Testis (tissue), 5 donors: ENCODE measurements at places on chromosomes 3 and 15.

DNA sequence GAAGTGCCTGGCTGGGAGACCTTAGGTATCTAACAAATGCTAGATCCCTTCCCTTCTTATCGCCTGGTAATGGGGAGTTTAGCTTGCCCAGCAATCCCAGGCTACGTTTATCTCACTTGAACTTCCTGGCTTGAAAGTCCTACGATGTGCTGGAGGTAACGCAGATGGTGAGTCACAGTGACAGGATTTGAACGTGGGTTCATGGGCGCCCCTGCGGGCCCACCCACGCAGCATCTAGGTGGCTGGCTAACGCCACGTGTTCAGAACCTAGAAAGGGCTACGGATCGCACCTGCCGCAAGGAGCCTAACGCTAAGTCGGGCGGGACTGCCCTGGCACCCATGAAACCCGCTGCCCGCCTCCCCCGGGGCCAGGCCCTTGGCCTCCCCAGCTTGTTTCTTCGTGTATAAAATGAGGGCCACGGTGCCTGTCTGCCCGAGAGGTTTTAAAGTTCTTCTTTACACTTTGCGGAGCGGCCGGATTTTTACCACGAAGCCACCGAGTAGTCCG, 600 bp upstream of the USP3 start:
- peak; percentile 63 for DNase-seq

DNA sequence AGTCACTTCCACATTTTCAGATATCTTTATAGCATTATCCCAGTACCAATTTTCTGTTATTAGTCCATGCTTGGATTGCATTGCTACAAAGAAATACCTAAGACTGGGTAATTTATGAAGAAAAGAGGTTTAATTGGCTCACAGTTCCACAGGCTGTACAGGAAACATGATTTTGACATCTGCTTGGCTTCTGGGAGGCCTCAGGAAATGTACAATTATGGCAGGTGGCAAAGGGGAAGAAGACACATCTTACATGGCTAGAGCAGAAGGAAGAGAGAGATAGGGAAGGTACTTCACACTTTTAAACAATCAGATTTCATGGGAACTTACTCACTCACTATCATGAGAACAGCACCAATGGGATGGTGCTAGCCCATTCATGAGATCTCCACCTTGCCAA, 172.3 kb upstream of the GPR149 start:
- DNase-seq, result no peak

DNA sequence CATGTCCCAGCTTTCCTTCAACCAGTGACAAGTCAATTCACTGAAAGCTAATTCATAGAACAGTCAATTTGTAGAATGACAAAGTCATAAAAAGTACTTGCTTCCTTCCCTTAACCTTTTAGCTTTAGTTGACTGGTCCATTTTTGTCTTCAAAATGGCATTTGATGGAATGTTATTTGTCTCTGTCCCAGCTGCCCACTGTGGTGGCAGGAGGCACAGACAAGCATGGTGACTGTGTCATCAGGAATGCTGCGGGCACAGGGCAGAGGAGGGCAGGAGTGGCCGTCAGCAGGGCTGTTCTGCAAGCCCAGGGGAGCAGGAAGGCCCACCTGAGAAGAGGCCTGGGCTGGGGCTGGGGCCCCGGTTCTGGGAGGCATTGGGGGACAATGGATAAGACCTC, 10.0 kb downstream of the IQSEC1 start:
- DNase-seq, result no peak

GRCh38 chr3:76812649-76813242, 227.2 kb upstream of the ROBO2 start:
- DNase-seq, result no peak

- DNase-seq, result no peak
Measured at GRCh38 chr3:117666812-117667211, 957.2 kb downstream of the TUSC7 start.

DNA sequence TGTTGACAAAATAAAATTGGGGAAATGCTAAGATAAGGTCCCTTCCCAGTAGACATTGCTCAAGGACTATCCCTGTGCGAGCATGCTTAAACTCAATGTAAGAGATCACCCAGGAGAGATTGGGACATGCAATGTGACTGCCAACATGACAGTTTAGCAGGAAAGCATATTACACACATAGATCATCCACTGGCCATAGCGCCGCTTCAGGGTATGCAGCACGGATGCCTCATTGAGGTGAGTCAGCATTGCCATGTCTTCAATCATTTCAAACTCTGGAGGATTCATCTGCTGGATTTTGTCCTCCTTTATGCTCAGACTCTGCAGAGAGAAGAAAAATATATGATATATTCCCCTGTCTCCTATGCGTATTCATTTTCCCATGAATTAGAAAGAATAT, 8.9 kb downstream of the MYH15 start:
- DNase-seq, result no peak

DNA sequence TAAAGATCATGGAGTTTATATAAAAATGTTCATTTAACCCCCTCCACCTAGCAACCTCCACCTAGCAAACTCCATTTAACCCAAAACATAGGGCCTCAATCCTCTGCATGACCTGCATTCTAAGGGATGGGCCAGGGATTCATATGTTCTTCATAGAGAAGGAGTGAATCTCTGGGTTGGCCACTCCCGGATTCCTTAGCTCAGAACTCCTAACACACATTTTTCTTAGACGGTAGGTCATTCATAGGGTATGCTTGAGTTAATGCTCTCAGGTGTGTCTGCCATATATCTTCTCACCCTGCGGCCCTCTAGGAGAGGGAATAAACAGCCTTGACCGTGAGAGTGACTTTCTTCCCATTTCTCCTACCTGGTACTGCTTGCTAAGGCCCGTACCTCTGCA, 102.0 kb upstream of the IGSF10 start:
- DNase-seq, result no peak

DNA sequence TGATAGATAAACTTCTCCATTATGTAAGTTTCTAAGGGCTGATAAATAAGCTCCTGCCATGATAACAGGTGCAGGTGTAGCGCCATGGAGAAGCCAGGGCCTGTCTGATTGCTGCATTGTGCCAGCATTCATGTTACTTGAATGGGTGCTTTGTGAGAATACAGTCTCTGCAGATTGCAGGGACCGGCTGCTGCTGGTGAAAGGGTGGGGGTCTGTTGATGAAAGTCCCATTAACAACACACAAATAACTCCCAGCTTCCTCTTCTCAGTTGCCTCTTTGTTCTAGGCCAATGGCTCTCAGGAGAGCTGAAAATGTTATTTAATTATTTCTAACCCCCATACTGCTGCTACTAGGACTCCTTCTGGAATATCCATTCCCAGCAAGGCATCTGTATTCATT, 77.2 kb downstream of the RTP4 start:
- no peak for DNase-seq

GRCh38 chr3:31285833-31286486, 246.8 kb upstream of the STT3B start:
- DNase-seq, result no peak

DNA sequence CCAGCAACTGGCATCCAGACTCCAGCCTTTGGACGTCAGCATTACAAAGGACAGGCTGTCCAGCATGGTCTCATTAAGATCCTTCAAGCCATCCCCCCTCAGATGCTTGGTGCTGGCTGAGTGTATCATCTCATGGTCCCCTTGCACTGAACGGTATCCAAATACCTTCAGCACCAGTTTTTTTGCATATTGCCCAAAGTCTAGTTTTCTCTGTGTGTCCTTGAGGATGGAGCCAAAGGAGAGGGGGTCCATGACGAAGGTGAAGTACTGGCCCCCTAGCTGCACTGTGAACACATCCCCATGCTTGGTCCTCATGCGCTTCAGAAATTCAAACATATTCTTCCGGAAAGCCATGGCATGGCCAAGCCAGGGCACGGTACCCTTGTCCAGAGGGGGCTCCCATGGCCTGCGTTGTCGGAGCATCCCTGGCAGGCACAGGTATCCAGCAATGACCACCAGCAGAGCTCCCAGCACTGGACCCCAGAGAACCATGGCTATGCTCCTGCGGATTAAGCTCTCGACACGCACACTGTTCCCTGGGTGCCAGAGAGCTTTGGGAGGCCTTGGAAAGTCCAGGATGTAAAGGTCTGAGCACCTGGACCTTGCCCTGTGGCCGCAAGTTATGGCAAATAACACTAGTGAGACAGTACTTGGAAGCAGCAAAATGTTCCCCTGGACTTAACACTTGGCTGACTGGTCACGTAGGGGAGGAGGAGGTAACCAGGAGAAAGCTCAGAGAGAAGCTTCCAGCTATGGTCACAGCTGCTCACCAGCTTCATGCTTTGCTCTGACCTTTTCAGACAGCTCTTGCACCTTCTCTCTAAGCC, at the start of gene CYP8B1:
Gene CYP8B1 (minus strand): TSS at position 555 of the 827 bp plus-strand sequence. CDS start 63 bp downstream, at position 492.
- DNase-seq, result no peak
